ENCODE measurements at places on chromosomes 16 and 17. TPM values are rescaled to one million over a fixed set of nuclear protein-coding genes. Genes with fewer than 3 reads are reported as not detected.

The MCRIP2 gene
- polyA plus RNA-seq, result 39.6 TPM

The ELAC2 gene
- polyA plus RNA-seq, result 45.1 TPM

The PRSS8 gene
- 7.2 TPM for polyA plus RNA-seq

The GTF3C1 gene
- polyA plus RNA-seq, result 36.7 TPM

The RTN4RL1 gene
- not detected for polyA plus RNA-seq

The CYTH1 gene
- 48.9 TPM for polyA plus RNA-seq

The GPRC5C gene
- polyA plus RNA-seq, result 300 TPM

DNA sequence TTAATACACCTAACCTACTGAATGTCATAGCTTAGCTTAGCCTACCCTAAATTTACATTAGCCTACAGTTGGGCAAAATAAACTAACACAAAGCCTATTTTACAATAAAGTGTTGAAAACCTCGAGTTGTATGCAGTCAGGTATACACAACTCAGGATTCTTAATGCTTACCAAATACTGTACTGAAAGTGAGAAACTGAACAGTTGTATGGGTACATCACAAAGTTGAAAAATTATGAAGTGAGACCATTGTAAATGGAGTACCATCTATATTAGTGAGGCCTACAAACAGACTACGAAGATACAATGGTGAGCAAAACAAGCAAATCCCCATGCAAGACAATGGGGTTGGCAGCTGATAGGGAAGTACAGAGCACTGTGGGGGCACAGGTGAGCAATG is 79.7 kb downstream of the VAT1L start:
- DNase-seq, result no peak

DNA sequence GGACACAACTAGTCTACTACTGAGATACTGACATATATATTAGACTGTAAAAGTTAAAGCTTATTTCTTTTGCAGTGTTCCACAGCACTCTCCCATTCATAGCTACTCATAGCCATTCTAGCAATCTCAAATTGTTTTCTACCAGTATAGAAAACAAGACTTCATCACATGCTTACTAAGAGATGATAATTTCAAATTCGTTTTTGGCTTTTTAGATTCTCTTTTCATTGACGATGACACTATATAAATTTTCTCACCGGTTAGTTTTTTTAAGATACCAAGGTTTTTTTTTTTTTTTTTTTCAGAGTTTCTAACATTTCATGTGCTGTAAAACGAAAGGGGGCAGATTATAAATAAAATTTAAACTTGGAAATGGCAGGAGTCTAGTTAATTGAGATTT is 17.9 kb downstream of the IKZF3 start:
- no peak for DNase-seq

DNA sequence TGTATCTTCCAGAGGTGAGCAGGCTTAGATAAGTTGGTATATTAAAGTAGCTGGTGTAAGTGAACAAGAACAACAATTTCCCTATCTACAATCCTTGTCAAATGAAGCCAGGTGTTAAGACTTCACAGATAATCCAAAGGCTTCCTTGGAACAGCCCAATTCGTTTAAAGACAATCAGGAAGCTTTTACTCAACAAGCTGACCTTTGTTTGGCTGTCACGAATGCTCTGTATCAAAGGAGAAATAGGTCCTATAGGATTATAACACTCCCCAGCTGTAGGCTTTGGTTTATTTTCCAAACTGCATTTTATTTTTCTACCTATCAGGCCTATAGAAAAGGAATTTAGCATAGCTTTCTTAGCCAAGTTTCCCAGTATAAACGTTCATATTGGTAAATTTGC is 766.5 kb upstream of the GOT2 start:
- DNase-seq, result no peak

- DNase-seq, result no peak
Observed at GRCh38 chr17:75813081-75814020, 28.7 kb downstream of the UNK start.

DNA sequence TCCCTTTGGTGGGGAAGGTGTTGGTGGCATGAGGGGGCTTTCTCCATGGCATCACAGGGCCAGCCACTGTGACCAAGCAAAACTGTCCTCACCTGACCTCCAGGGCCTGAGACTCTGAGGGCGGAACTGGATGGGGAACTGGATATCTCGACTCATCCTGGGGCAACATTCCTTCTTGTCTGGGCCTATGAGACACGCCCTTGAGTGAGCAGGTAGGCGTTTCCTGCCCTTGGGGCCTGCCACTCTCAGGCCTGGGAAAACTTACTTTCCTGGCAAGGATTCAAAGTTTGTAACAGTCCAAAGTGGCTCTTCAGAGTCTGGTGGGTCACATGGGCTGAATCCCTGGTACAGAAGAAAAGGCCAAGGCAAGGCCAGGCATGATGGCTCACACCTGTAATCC is 9.6 kb downstream of the MT1X start:
- peak; percentile 77 for DNase-seq

- DNase-seq, result no peak
Observed at GRCh38 chr16:87189426-87189825, 127.8 kb downstream of the C16orf95 start.

DNA sequence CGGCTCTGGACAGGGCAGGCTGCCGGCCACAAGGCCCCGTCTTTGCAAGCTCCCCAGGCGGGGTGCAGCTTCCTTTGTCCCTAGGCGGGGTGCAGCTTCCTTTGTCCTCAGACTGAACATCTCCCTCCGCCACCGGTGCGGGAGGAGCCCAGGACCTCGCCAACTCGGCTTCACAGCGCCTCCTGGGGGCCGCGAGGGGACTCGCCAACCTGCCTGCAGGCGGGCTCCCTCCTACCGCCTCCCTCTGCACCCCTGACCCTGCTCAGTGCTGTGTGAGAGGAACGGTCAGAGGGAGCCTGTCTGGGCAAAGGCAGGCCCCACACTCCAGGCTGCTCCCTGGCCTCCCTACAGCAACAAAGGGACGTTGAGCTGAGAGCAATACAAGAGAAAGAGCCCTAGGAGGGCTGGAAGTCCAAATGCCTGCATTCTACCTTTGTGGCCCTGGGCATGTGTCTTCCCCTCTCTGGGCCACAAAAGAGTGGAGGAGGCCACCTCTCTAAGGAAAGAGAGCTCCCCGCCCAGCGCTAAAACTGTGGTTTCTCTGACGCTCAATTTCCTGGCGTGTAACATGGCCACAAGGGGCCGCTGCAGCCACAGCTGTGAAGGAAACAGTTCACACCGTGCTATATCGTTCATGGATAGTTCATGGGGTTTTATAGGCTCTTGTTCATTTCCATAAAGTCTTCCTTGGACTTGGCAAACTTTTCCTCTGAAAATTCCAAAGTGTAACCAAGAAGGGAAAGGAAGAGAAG is 20.9 kb upstream of the KRT19 start:
- DNase-seq, result peak; percentile 82

GRCh38 chr16:85755929-85756768 is 5.3 kb upstream of the C16orf74 start:
- DNase-seq, result no peak

- DNase-seq, result no peak
Observed at GRCh38 chr17:34235389-34236028, 19.6 kb upstream of the CCL2 start.

DNA sequence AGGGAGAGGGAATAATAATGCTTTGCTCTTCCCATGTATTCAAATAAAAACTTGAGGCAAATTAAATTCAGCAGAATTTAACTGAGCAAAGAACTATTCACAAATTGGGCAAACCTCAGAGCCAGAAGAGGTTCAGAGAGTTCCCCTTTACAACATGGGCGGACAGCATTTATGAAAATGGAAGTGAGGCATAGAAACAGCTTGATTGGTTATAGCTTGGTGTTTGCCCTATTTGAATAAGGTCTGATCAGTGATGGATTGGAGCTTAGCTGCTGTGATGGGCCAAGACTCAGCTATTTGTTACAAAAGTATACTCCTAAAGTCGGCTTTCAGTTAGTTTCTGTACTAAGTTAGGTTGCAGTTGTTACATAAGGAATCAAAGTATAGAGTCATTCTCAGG is 63.0 kb downstream of the TMEM100 start:
- DNase-seq, result no peak

DNA sequence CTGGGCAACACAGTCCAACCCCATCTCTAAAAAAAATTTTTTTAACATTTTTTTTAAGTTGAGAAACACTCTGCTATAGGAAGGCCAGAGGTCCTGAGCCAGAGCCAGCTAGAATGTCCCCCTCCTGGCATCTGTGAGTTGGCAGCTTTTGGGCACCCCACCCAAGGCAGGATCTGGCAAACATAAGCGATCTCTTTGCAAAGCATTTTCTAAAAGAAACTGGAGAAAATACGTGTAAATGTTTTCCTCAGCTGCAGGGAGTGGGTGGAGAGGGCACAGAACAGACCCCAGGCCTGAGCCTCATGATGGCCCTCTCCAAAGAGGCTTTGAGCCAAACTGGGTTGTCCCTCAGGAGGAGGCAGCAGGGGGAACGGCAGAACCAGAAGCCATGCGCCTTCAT is 11.7 kb downstream of the CAVIN1 start:
- no peak for DNase-seq

DNA sequence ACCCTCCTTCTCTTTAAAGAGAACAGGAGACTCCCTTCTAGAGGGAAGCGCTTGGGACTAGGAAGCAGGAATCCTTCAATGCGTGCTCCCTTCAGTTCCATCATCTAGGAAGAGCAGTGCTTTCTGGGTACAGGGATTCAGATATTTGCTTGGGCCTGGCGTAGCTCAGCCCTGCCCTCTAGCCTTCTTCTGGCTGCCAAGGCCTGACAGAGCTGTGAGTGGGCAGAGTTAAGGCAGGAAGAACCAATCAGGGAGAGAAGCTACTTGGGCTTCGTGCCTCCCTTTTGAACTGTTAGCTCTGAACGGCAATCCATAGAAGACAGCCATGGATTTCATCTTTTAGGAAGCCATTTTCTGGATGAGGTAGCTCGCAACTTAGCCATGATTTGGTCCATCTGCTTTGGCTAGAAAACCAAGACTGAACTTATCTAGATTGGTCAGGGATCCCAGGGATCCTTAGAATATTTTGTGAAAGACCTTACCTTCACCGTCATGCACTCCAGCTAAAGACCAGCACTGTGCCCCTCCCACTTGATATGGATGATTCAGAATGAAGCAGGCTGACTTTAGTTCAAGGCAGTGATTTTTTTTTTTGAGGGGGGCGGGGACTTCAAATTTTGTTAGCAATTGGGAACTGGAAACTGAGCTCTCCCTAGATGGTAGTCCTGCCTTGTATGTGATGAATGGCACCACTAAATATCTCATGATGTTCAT is 2.5 kb upstream of the CORO6 start:
- DNase-seq, result no peak

DNA sequence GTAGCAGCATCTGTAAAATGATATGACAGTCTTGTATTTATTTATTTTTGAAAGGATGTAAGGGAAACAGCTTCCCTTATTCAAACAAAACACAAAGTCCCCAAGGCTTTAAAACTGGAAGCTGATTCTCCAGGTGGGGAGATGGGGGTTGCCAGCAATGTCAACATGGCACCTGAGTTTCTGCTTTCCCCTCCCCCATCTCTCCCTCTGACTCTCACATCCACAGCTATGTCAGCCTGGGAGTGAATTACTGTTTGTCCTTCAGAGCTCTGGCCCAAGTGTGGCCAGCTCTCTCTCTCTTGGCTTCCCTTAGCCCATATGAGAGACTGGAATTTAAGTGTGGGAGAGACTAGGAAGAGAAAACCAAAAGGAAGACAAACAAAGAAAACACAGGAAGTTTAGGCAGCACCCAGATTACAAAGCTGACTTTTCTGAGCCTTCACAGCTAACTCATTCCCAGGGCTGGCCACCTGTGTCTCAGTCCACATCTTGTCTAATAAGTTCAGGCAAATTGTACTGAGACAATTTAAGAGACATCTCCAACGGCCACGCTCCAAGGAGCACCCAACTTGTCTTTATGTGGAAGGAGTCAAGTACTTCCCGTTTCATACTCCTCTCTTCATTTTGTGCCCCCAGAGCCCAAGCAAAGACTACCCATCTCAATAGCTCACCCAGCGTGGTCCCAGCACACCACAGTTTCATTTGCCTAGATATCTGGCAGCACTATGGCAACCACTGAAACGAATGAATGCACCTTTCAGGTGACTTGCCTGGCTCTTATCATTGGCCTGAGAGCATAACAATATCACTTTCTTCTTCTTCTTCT is 69.2 kb downstream of the SOX9 start:
- no peak for DNase-seq

DNA sequence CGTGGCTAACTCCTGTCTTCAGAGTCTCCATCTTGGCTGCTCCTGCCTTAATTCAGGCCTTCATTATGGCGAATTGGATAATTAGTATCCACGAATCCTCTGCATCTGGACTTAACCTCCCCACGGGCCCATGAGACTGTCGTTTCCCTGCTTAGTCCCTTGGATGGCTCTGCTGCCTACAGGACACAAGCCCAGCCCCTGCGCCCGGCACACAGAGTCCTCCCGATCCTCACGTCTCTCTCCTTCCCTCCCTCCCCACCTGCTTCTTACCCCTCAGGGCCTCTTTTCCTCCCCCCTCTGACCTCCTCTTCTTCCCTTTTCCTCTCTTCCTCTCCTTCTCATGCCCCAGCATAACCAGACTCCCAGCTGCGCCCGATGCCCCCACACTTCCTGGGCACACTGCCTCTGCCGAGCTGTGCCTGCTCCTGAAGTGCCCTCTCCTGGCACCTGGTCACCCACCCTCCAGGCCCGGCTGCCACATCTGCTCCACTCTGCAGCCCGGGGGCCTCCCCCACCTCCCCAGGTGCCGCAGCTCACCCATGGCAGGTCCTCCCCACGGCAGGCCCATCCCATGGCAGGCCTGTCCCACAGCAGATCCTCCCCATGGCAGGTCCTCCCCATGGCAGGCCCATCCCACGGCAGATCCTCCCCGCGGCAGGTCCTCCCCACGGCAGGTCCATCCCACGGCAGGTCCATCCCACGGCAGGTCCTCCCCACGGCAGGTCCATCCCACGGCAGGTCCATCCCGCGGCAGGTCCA is 45.9 kb downstream of the RPH3AL start:
- DNase-seq, result no peak

GRCh38 chr17:41733348-41734138 is 900 bp downstream of the HAP1 start:
- DNase-seq, result no peak

DNA sequence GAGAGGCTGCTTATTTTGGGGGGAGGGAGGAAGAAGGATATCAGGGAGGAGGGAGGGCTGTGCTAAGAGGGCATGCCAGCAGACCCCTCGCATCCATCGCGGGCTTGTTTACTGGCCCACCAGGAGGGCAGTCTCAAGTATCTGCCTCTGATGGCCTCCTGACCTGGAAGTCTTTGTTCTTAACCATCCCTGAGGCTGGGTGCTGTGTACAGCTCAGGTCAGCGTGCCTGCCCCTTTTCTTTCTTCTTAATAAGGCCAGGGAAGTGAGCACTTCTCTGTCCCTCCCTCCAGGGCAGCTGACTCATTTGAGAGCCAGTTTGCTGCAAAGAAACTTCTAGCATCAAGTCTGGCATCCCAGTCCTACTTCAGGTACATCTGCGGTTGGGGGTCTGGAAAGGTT is 157.0 kb downstream of the CCDC182 start:
- no peak for DNase-seq

- DNase-seq, result peak; percentile 31
Observed at GRCh38 chr17:34420254-34420766, 57.3 kb upstream of the CCL1 start.

GRCh38 chr17:38874505-38875400 is 4.9 kb downstream of the LASP1 start:
- DNase-seq, result no peak

DNA sequence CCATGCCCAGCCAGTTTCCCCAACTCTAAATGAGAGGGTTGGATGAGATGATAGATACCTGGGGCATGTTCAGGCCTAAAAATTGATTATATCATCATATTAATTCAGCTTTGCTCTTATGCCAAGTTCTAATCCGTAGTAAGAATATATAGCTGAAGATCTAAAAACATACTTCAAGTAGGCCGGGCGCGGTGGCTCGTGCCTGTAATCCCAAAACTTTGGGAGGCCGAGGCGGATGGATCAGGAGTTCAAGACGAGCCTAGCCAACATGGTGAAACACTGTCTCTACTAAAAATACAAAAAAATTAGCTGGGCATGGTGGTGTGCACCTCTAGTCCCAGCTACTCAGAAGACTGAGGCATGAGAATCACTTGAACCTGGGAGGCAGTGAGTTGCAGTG is 12.0 kb downstream of the PLA2G10 start:
- no peak for DNase-seq
